Chondrocyte (in vitro differentiated cells): ENCODE measurements at places on chromosomes 4 and X. TPM values are rescaled to one million over a fixed set of nuclear protein-coding genes. Genes with fewer than 3 reads are reported as not detected.

The SCD5 gene
- total RNA-seq, result 20.6 to 25.9 TPM (median 22.6 TPM) in 3 replicates

DNA sequence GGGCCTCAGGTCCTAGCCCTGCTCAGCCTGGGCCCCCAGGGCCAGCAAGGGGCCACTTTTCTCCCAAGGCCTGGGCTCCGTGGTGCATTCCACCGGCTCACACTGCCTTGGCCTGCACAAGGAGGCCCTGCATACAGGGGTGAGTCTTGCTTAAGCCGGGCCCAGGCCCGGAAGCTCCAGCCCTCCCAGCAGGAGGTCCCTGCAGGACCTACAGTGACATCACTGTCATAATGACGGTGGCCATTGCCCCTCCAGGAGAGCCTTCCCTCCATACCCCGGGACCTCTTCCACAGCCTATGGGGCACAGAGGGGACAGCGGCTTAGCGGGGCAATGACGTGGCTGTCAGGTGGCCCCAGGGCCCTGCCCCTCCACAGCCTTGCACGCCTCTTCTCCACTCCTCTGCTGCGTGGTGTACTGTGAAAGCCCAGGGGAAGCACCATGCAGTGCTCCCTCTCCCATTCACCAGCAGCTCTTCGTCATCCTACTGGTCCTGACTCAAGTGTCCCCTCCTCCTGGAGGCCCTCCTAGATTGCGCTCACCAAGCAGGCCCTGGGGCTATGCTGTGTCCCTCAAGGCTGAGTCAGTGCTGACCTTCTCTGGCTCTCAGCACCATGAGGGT is 32.3 kb upstream of the AFAP1 start:
- H3K4me3 ChIP-seq, result no peak overlapping the region
- peaks cover under 1% of the 10 kb centered on the region for H3K27me3 ChIP-seq
- H3K36me3 ChIP-seq, result no peaks in the 10 kb centered on the region
- no peak overlapping the region for H3K27ac ChIP-seq
- H3K4me1 ChIP-seq, result peaks cover 49% of the 10 kb centered on the region

DNA sequence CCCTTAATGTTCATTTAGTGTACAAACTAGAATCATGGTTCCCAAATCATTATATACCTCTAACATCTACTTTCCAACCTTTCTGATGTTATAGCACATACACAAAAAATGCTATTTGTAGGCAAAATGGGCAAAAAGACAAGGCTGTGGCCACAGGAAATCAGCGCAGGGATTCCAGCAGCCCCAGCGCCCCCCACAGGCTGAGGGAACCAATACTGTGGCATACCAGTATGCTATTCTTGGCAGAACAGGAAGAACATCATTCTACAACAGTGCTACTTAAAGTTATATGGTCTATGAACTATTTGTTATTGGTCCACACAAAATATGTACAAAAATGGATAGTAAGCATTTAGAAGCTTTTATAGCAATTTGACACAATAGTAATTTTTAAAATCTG is 25.3 kb downstream of the STEEP1 start:
- H3K27ac ChIP-seq, result no peak overlapping the region
- peaks cover 2% of the 10 kb centered on the region for H3K36me3 ChIP-seq
- no peak overlapping the region for H3K4me3 ChIP-seq
- H3K27me3 ChIP-seq, result no peaks in the 10 kb centered on the region
- DNase-seq, result no peak
- H3K4me1 ChIP-seq, result peaks cover 9% of the 10 kb centered on the region

The TSPAN7 gene
- 0.56 TPM in 1 of 3 replicates, not detected in the others for total RNA-seq

GRCh38 chr4:142016031-142016430 is 379.6 kb downstream of the IL15 start:
- no peaks in the 10 kb centered on the region for H3K27me3 ChIP-seq
- H3K36me3 ChIP-seq, result peaks cover 1% of the 10 kb centered on the region
- DNase-seq, result no peak
- no peaks in the 10 kb centered on the region for H3K4me1 ChIP-seq
- H3K4me3 ChIP-seq, result no peak overlapping the region
- H3K27ac ChIP-seq, result no peak overlapping the region

DNA sequence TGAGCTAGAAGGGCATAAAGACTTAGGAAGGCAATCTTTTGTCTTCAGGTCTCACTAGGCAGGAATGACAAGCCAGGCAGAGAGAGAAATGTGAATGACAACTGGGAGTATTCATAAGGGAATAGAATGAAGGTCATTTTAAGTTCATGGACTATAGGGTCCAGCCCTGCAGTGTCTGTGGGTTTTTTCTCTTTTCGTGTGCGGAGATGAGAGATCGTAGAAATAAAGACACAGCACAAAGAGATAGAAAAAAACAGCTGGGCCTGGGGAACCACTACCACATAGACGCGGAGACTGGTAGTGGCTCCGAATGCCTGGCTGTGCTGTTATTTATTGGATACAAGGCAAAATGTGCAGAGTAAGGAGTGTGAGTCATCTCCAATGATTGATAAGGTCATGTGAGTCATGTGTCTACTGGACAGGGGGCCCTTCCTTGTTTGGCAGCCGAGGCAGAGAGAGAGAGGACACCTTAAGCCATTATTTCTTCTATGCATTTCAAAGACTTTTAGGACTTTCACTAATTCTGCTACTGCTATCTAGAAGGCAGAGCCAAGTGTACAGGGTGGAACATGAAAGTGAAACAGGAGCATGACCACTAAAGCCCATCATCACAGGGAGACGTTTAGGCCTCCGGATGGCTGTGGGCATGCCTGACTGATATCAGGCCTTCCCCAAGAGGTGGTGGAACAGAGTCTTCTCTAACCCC is 921.8 kb upstream of the PCDH10 start:
- H3K27ac ChIP-seq, result no peak overlapping the region
- peak overlapping the region; percentile 53 for H3K4me3 ChIP-seq
- H3K27me3 ChIP-seq, result no peaks in the 10 kb centered on the region
- no peaks in the 10 kb centered on the region for H3K36me3 ChIP-seq
- no peaks in the 10 kb centered on the region for H3K4me1 ChIP-seq

- no peak for DNase-seq
- H3K4me1 ChIP-seq, result peaks cover 61% of the 10 kb centered on the region
- no peaks in the 10 kb centered on the region for H3K36me3 ChIP-seq
- H3K4me3 ChIP-seq, result no peak overlapping the region
These were observed 50.6 kb upstream of the TENM3 start for GRCh38 chr4:182192511-182193181.

- H3K4me3 ChIP-seq, result no peak overlapping the region
- peaks cover 10% of the 10 kb centered on the region for H3K4me1 ChIP-seq
- no peak overlapping the region for H3K27ac ChIP-seq
These were observed 542.4 kb upstream of the DIPK2B start for GRCh38 chrX:45743081-45743533.

DNA sequence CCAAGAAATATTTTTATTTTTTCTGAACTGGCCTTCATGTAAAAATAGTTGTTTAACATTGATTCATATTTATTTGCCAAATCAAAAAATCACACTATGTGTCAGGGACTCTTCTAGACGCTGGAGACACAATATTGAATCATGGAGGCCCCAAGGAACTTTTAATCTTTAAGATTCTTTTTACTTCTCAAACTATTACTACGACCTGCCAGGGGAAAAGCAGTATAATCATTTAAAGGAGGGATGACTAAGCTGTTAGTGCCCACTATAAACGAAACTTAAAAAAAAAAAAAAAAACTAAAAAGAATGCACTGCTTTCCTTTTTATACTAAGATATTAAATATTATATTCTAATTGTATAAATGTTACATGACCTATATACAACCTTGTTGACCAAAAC is 84.7 kb downstream of the PPA2 start:
- H3K27me3 ChIP-seq, result no peaks in the 10 kb centered on the region
- no peak overlapping the region for H3K4me3 ChIP-seq
- peaks cover 3% of the 10 kb centered on the region for H3K4me1 ChIP-seq
- H3K27ac ChIP-seq, result no peak overlapping the region

- no peaks in the 10 kb centered on the region for H3K27me3 ChIP-seq
- no peak overlapping the region for H3K4me3 ChIP-seq
- peaks cover 8% of the 10 kb centered on the region for H3K4me1 ChIP-seq
- no peaks in the 10 kb centered on the region for H3K36me3 ChIP-seq
- no peak for DNase-seq
These were observed 273.6 kb downstream of the FRMPD4 start for GRCh38 chrX:12411831-12412230.

- no peak overlapping the region for H3K27ac ChIP-seq
- no peaks in the 10 kb centered on the region for H3K36me3 ChIP-seq
- H3K27me3 ChIP-seq, result peaks cover 5% of the 10 kb centered on the region
- no peak for DNase-seq
- H3K4me3 ChIP-seq, result no peak overlapping the region
These were observed 53.8 kb upstream of the ABCG2 start for GRCh38 chr4:88212253-88212561.

GRCh38 chr4:177582992-177583391 is 140.8 kb upstream of the AGA start:
- no peak for DNase-seq
- no peaks in the 10 kb centered on the region for H3K36me3 ChIP-seq
- H3K27me3 ChIP-seq, result peaks cover 8% of the 10 kb centered on the region
- H3K27ac ChIP-seq, result no peak overlapping the region
- H3K4me3 ChIP-seq, result no peak overlapping the region

GRCh38 chr4:7902101-7902553 is 37.5 kb downstream of the AFAP1 start:
- H3K4me1 ChIP-seq, result peaks cover 92% of the 10 kb centered on the region
- H3K27me3 ChIP-seq, result no peaks in the 10 kb centered on the region
- H3K27ac ChIP-seq, result peak overlapping the region; percentile 100
- no peaks in the 10 kb centered on the region for H3K36me3 ChIP-seq

GRCh38 chr4:144355811-144356757 is 215.6 kb upstream of the GYPA start:
- peak overlapping the region; percentile 8 for H3K4me3 ChIP-seq
- H3K36me3 ChIP-seq, result no peaks in the 10 kb centered on the region
- peak overlapping the region; percentile 92 for H3K27ac ChIP-seq
- H3K4me1 ChIP-seq, result peaks cover 63% of the 10 kb centered on the region

The NSDHL gene
- 18.1 to 20.3 TPM (median 18.7 TPM) in 3 replicates for total RNA-seq

DNA sequence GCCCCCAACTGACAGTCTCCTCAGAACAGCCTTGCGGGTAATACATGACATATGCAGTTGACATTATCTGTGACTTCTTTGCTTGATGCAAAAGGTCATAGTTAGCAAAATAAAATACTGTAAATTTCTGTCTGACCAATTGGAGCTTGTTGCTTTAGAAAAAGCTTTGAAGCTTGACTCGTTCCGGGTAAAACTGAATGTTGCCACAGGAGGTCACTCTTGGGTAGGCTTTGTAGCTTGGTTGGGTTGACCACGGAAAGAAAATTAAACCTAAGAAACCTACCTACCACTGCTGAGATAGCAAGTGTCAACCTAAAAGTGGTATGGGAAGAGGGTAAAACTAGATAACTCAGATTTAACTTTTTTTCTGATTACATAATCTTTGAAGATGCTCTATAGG is 23.2 kb downstream of the PRPS2 start:
- no peaks in the 10 kb centered on the region for H3K27me3 ChIP-seq
- no peak overlapping the region for H3K27ac ChIP-seq
- no peak overlapping the region for H3K4me3 ChIP-seq
- H3K36me3 ChIP-seq, result no peaks in the 10 kb centered on the region

DNA sequence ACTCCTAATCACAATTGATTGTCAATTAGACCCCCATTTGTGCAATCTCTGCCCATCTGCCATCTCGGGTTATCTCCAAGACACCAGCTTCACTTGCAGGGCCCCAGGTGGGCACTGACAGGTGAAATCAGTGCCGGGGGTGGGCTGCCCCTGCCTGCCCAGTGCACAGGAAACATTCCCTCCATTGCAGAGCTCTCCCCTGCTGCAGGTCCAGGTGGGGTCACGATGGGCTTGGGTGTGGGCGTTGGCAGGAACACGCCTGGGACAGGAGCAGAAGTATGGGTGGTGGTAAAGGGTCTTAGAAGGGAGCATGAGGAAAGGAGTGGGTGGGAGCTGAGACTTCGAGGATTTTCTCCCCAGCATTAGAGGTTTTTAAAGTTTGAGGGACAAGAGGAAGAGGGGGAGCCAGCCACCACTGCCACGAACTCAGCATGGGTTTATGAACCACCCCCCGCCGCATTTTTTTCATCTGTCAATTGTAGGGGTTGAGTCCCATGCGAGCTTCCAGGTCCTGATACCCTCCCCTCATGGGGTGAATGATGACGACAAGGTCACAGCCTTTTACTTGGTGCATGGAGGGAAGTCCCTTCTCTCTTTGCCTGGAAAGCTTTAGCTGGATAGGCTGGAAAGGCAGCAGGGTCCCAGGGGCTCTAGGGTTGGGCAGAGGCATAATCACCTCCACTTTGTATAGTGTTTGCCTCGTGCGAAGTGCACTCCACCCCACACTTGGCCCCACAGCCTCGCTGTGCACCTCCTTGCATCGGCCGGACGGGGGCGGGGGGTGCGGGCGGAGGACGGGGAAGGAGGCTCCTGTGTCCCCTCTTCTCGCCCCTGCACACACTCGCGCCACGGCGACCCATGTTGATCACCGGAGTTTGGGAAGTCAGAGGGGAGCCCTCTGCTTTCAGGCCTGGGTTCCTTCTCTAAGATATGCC is 3.5 kb upstream of the NKX1-1 start:
- peak; percentile 82 for DNase-seq
- H3K4me3 ChIP-seq, result no peak overlapping the region
- H3K27me3 ChIP-seq, result peaks cover 9% of the 10 kb centered on the region
- H3K36me3 ChIP-seq, result no peaks in the 10 kb centered on the region
- peak overlapping the region; percentile 17 for H3K27ac ChIP-seq
- H3K4me1 ChIP-seq, result no peaks in the 10 kb centered on the region

DNA sequence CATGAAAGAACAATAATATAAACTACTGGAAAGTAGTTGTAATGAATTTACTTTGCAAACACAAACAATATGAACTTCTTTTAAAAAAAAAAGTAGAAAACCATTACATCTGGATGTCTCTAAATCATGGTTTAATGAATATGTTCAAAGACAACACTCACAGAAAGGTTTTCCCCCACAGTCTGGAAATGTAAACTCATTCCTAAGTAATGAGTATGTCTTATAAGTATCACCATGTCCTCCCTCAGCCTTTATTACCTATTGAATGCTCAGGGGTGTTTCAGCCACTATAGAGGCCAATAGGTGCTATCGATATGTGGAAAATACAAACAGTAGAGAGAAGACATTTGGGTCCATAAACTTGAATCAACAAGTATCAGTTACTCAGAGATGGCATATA is 186.7 kb downstream of the PALLD start:
- DNase-seq, result no peak
- no peak overlapping the region for H3K4me3 ChIP-seq
- no peaks in the 10 kb centered on the region for H3K27me3 ChIP-seq
- H3K27ac ChIP-seq, result peak overlapping the region; percentile 88
- peaks cover 58% of the 10 kb centered on the region for H3K36me3 ChIP-seq
- peaks cover 73% of the 10 kb centered on the region for H3K4me1 ChIP-seq

DNA sequence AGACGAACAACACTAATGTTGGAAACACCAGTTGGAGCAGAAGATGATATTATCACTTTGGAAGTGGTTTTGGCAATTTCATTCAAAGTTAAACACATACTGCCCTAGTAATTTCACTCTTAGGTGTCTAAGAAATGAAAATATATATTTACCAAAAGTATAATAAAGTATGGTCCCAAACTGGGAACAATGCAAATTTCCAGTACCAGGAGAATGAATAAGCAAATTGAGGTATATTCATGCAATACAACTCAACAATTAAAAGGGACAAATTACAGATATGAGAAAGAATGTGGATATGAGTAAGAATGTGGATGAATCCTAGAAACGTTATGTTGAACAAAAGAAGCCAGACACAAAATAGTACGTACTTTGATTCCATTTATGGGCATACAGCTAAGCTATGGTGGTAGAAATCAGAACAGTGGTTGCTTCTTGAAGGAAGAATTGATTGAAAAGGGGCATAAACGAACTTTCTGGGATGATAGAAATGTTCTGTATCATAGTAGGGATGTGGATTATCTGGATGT is 10.0 kb downstream of the ELMOD2 start:
- no peak overlapping the region for H3K27ac ChIP-seq
- H3K4me1 ChIP-seq, result no peaks in the 10 kb centered on the region
- DNase-seq, result no peak
- no peak overlapping the region for H3K4me3 ChIP-seq
- peaks cover 6% of the 10 kb centered on the region for H3K36me3 ChIP-seq

The UBE2A gene
- 69.5 to 72.5 TPM (median 71.6 TPM) in 3 replicates for total RNA-seq

The MAN2B2 gene
- total RNA-seq, result 36.7 to 46.4 TPM (median 44.1 TPM) in 3 replicates

The DCAF4L1 gene
- 0.10 to 0.24 TPM in 2 of 3 replicates, not detected in the other for total RNA-seq
